ENCODE measurements at places on chromosomes 7 and 10.

DNA sequence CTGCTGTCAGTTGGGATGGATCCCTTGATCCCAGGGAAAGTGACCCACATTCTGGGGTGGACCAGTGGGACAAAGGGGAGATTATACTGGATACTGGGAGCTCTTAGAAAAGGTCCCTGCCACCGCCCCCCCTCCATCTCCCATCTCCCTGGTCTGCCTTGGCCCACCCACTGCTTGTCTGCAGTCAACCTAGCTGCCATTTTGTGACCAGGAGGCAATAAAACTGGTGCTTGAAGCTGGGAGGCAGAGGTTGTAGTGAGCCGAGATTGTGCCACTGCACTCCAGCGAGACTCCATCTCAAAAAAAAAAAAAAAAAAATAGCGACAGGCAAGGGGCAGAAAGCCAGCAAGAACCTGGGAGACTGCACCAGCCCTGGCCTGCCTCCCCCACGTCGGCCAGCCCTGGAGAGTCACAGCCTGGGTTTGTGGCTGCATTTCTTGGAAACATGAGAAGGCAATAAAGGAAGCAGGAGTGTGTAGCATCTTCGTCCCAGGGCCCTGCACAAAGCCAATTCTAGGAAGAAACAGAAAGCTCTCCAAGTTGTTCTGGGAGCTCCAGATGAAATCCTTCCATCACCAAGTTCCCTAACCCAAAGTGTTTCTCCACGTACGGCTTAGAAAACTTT lies 4.7 kb upstream of the ARPC1B start:
- no peak for DNase-seq

DNA sequence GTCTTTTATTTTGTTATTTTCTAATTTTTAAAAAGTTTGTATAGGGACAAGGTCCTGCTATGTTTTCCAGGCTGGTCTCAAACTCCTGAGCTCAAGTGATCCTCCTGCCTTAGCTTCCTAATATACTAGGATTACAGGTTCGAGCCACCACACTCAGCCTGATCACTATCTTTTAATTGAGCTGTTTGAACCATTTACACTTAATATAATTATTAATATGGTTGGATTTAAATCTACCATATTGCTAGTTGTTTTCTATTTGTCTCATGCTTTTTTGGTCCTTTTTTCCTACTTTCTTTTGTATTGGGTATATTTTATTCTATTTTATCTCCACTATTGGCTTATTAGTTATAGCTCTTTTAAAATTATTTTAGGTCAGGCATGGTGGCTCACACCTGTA lies 13.2 kb upstream of the CNOT4 start:
- DNase-seq = no peak

GRCh38 chr10:78889536-78890063 lies 179.2 kb upstream of the ZMIZ1 start:
- DNase-seq = no peak

DNA sequence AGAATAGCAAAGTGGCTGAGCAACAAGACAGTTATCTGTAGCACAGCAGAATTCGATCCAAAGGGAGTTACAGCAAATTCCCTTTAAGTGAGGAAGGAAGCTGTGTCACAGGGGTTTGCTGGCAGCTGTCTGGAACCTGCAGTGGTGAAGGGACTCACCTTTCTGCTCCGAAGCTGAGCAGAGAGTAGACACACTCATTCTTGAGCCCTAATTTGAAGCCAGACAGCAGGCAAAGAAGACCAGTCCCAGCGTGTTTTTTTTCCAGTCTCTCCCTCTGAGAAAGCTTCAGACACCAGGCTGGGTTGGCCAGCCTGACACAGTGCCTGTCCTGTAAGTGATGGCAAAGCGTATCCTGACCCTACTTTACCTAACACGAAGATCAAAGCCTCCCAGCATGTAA lies 210.7 kb downstream of the TRIL start:
- DNase-seq = no peak

- no peak for DNase-seq
These were observed 4.2 kb downstream of the EPHB4 start for GRCh38 chr7:100823140-100823525.

- no peak for DNase-seq
These were observed 96.9 kb upstream of the LRRTM3 start for GRCh38 chr10:66828957-66829356.
